ENCODE measurements at places on chromosomes 6 and 20. TPM values are rescaled to one million over a fixed set of nuclear protein-coding genes. Genes with fewer than 3 reads are reported as not detected.

DNA sequence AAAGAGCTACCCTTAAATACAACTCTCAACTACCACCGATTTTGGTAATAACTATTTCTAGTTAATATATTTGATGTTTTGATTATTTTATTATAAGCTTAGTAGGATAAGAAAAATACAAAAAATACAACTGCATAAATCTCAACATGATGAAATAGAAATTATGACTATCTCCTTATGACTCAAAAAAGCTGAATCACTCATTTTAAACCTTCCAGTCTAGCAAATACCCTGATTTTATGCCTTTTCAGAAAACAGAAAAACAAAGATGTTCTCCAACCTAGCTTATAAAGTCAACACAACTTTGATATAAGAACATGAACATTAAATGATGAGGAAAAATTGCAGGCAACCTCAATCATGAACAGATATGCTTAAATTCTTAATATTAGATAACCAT, 40.2 kb upstream of the DSE start:
- ATAC-seq: no peak

- no peak for ATAC-seq
These were observed 3.2 kb downstream of the FOXC1 start for GRCh38 chr6:1612974-1613306.

GRCh38 chr20:12180107-12180661, 262.5 kb downstream of the BTBD3 start:
- ATAC-seq: no peak

DNA sequence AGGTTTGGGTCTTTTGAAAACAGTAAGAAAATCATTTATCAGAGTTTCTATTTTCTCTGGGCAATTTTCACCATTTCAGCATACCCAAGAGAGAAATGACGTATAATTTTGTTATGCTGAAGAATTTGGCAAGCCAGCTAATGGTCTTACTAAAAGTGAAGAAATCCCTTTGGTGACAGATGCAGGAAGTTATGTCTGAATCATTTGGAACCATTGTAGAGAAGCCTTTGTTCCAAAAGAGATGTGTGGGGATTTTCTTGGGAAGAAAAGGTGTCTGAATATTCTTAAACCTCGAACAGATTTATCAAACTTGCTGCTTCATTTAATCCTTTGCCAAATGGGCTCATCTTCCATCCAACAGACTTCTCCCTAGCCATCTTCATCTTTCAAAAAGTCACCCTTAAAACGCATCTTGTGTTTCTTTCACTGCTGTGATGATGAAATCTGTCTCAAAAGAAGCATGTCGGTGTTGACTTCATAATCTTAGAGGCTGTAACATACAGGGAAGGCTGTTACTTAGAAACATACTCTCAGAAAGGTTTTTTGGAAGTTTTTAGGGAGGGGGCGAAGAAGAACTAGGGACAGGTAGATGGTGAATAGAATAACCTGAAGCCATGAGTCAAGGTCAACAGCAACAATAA, 39.5 kb downstream of the CITED2 start:
- ATAC-seq: no peak

Gene SPTLC3
- total RNA-seq: not detected

DNA sequence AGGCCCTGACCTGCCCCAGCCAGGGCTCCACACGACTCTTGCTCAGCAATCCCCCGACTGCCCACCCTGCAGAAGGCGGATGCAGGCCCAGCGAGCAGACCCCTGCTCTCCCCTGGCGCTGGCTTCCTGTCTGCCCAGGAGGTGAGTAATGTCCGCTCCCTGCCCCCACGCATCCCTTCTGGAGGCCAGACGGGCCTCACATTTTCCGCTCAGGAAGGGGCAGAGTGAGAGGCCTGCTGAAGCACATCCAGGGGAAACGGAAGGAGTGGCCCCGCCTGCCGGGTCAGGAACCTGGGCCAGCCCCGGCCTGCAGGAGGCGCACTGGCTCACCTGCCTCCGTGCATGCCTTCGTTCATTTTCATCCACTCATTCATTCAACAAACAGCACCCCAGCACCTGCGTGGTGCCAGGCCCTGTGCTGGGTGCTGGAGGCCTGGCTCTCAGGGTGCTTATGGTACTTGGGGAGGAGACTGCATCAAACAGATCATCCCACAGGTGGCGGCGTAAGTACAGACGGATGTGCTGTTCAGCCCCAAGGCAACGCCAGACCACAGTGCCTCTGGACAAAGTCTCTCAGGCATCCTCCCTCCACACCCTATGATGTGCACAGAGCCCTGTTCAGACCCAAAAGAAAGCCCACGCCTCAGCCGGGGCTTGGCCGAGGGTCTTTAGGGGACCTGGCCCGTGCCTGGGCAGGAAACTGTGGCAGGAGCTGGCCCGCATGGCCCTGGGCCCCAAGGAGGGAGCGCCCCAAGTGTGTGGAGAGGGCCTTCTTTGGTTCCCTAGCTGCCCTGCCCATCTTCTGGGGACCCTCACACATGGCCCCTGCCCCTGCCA, 112.1 kb downstream of the ASXL1 start:
- ATAC-seq: peak; percentile 42

DNA sequence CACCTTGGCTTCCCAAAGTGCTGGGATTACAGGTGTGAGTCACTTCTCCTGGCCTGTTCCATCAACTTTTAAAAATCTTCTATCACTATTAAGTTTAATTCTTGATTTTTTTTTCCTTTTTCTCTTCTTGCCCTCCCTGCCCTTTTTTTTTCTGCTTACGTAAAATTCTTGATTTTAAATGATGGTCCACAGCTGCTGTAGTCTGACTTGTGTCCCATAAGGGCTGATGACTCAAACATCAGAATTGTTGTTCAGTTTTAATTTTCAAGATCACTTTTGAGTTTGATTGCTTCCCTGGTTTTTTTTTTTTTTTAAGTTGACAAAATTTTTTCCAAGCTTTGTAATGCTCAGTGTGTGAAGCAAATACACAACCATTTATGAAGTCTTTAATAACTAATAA, 61.9 kb downstream of the CBFA2T2 start:
- no peak for ATAC-seq

DNA sequence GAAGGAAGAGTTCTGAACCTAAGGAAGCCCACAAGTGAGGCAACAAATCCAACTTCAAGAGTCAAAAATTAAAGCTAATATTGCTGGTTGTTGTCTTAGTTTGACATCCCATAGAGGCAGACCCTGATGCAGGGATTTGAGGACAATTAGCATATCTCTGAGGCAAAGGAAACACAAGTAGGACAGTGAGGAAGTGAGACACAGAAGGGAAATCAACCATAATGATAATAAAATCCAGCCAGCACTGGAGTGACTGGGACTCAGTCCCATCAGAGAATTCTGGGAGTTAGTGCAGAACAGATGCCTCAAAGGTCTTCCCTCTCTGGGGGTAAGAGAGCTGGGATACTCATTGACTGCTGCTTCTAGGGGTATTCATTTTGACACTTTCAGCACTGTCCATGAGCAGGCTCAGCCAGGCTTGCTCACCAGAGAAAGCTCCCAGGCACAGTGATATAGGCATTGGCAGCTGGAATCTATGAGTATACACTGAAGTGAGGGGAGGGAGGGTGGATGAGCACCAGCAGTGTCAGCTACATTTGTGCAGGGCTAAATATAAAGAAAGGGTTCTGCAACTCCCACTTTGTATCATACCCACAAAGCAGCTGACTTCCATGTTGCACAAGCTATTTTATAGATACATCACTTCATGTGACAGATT, 43.4 kb upstream of the SPTLC3 start:
- peak; percentile 47 for ATAC-seq

- no peak for ATAC-seq
These were observed 132.2 kb downstream of the SH3BGRL2 start for GRCh38 chr6:79763301-79763700.

Gene TSPYL1
- total RNA-seq: 64.6 TPM

GRCh38 chr6:17985934-17986655, 1.3 kb downstream of the KIF13A start:
- no peak for ATAC-seq

Gene EPHA7
- not detected for total RNA-seq

DNA sequence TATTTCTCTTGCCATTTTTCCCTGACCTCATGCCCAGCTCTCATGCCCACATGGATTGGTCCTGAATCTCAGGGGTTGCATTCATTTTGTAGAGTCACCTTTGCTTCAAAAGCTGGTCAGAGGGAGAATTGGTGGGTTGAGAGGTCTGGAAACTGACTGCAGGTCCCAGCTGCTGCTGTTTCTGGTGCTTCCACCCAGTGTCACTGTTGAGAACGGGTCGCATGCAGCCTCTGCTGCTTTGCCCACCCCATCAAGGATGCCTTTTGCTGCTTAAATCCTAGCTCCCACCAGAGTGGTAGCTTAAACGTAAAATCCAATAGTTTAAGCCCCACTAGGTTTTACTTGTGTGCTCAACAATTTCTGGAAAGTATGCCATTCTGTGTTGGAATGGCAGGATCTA, 211.4 kb upstream of the TSHZ2 start:
- no peak for ATAC-seq

- no peak for ATAC-seq
These were observed 76.9 kb downstream of the ANKRD6 start for GRCh38 chr6:89509777-89510281.

Gene COL21A1
- not detected for total RNA-seq

Gene COL12A1
- total RNA-seq: not detected

- ATAC-seq: no peak
These were observed 39.6 kb downstream of the ILRUN start for GRCh38 chr6:34657037-34657306.

- ATAC-seq: no peak
These were observed 60.4 kb downstream of the HMGCLL1 start for GRCh38 chr6:55518529-55519060.

GRCh38 chr20:60921022-60921622, 330.9 kb upstream of the CDH4 start:
- no peak for ATAC-seq

Gene BMP6
- total RNA-seq: not detected

DNA sequence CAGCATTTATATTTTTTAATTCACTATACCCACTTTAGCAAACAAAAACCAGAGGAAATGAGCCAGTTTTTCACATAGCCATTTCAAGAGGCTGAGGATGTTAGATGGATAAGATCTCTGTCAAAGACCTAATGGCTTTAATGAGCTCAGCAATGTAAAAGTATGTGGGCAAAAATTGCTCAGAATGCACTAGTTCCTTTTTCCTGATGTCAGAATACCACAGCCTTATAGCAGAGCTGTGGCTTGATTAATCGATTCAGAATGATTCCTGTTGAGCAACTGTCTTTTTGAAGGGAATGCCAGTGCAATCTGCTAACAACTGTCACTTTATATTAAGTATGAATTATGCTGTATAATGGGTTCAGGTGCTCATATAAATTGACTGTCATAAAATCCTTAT, 100.6 kb upstream of the HIVEP1 start:
- peak; percentile 35 for ATAC-seq

DNA sequence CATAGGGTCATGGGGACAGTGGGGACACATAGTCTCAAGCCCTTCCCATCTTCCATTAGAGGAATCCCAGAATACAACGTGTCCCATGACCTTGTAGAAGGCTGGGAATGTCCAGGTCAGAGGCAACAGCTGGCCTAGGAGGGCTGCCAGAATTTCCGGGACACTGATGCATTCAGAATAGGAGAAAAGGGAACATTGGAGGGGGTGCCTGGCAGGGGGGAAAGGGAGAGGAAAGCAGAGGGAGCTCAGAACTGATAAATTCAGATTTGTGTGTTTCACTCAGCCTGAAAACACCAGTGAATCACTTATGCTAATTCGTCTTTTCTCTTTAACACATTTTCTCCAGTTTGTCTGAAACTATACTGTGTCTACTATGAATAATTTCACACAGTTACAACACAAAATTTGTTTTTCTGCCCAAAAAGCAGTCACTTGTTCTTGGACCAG, 35.5 kb upstream of the BMP2 start:
- no peak for ATAC-seq

GRCh38 chr6:67976486-67976885, 658.6 kb upstream of the ADGRB3 start:
- no peak for ATAC-seq

Gene DEFB112
- total RNA-seq: not detected

GRCh38 chr20:32536851-32537656, 48.1 kb downstream of the NOL4L start:
- ATAC-seq: peak; percentile 16

- no peak for ATAC-seq
These were observed 131.1 kb downstream of the OPRM1 start for GRCh38 chr6:154170106-154170505.

- ATAC-seq: no peak
These were observed 168.5 kb upstream of the ID4 start for GRCh38 chr6:19668710-19669109.

DNA sequence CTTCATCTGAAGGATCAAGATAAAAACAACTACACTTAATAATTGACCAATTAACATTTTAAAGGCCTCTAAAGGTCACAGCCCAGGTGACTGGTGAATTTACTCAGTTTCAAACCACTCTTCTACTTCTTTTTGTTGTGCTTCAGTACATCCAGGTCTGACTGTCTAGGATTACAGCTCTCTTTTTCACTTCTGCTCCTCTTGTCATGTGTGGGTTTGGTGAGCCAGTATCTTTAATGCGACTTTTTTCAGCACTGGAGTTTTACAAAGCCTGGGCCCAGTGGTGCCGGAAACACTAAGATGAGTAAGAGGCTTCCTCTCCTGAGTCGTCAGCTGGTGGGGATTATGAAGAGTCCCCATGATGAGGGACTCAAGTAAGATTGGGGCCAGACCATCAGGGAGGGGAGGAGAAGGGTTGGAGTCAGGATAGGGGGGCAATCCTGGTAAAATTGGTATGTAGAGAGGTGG, 27.0 kb downstream of the HECA start:
- peak; percentile 88 for ATAC-seq

GRCh38 chr6:140736231-140736630, 1361.8 kb upstream of the CITED2 start:
- no peak for ATAC-seq

- ATAC-seq: no peak
These were observed 75.5 kb upstream of the ZNFX1 start for GRCh38 chr20:49353348-49353747.

- ATAC-seq: no peak
These were observed 587.8 kb downstream of the EPM2A start for GRCh38 chr6:145147559-145147958.

Gene LY86
- total RNA-seq: not detected

DNA sequence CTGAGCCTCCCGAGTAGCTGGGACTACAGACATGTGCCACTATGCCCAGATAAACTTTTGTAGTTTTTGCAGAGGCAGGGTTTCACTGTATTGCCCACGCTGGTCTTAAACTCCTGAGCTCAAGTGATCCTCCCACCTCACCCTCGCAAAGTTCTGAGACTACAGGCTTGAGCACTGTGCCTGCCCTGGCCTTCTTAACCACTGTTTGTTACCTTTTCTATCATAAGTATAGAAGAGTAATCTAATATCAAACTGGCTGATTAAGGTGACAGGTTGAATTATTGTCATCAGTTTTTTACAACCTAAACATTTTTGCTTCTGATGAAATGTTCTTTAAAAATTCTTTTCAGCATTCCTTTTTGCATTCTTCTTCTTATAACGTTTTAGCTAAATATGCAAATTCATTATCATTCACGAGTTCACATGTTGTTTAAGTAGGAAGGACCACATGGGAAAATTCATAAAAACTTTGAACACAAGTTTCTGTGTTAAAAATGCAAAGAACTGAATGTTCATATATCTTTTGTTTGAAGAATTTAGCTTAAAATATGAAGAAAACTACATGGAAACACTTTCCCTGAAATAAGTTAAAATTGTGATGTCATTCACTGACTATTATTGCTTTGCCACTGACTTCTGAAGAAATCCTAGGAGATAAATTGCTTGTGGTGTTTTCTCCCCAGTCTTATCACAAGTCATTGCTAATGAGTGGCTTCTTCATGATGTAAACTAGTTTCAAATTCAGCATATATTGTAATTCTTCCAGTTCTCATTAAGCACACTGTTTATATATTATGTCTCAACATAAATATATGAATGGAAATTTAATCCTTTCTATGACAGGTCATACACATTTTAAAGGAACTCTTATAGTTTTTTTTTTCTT, 106.7 kb downstream of the ADGRB3 start:
- no peak for ATAC-seq

Gene CLVS2
- not detected for total RNA-seq

Gene SCUBE3
- total RNA-seq: 0.05 TPM

Gene BFSP1
- total RNA-seq: 0.48 TPM

Data from activated T-helper 17 cell treated with anti-CD3 and anti-CD28 coated beads, Interleukin-2, amount 50 U/mL, for 72 hours (primary cell).